ENCODE measurements at places on chromosomes 7 and 10. TPM values are rescaled to one million over a fixed set of nuclear protein-coding genes. Genes with fewer than 3 reads are reported as not detected.

NANOS1 gene
- 34.0 TPM for total RNA-seq

HGF gene
- not detected for total RNA-seq

MKLN1 gene
- total RNA-seq = 36.7 TPM

INTS15 gene
- total RNA-seq = 36.9 TPM

GPR22 gene
- total RNA-seq = not detected

TAS2R39 gene
- total RNA-seq = not detected

FBH1 gene
- 65.0 TPM for total RNA-seq

CFTR gene
- not detected for total RNA-seq

CTAGE4 gene
- total RNA-seq = 0.17 TPM

ANKRD7 gene
- total RNA-seq = not detected

DNAJC2 gene
- 19.2 TPM for total RNA-seq

RARRES2 gene
- 0.86 TPM for total RNA-seq

ICA1 gene
- total RNA-seq = 9.8 TPM

MAPK8 gene
- total RNA-seq = 317 TPM

CALY gene
- 19.8 TPM for total RNA-seq

ZP3 gene
- total RNA-seq = 3.4 TPM

NAT16 gene
- 2.4 TPM for total RNA-seq

SKIDA1 gene
- 1.3 TPM for total RNA-seq

SLC39A12 gene
- not detected for total RNA-seq

HOGA1 gene
- not detected for total RNA-seq

AKR1C3 gene
- 0.49 TPM for total RNA-seq

CHST15 gene
- 2.4 TPM for total RNA-seq

P4HA1 gene
- total RNA-seq = 3.5 TPM

OR6B1 gene
- not detected for total RNA-seq

MEOX2 gene
- total RNA-seq = 0.39 TPM

CRYGN gene
- total RNA-seq = not detected

ANXA7 gene
- total RNA-seq = 35.9 TPM

DDX21 gene
- 39.9 TPM for total RNA-seq

HILPDA gene
- total RNA-seq = 24.9 TPM

NFKB2 gene
- 7.5 TPM for total RNA-seq

SLC37A3 gene
- total RNA-seq = 84.5 TPM

BTBD16 gene
- total RNA-seq = 0.98 TPM

CDCA7L gene
- total RNA-seq = 6.1 TPM

SYNPO2L gene
- 0.42 TPM for total RNA-seq

DUSP5 gene
- total RNA-seq = 2.4 TPM

LEP gene
- total RNA-seq = not detected

FUOM gene
- total RNA-seq = 13.0 TPM

C10orf67 gene
- total RNA-seq = not detected

COL26A1 gene
- 66.2 TPM for total RNA-seq

TSPAN12 gene
- total RNA-seq = 6.0 TPM

PIP gene
- total RNA-seq = not detected

PIK3AP1 gene
- total RNA-seq = 0.49 TPM

CYP26C1 gene
- total RNA-seq = 0.10 TPM

EPDR1 gene
- 10.3 TPM for total RNA-seq

LIPF gene
- total RNA-seq = not detected

AGK gene
- 26.1 TPM for total RNA-seq

CDK5 gene
- 52.9 TPM for total RNA-seq

TLX1 gene
- 14.3 TPM for total RNA-seq

SRRM3 gene
- total RNA-seq = 154 TPM

CPED1 gene
- not detected for total RNA-seq

OR2A7 gene
- total RNA-seq = 0.22 TPM

GNGT1 gene
- not detected for total RNA-seq

ADGRA1 gene
- total RNA-seq = 9.1 TPM

ACTR3C gene
- total RNA-seq = not detected

PRXL2A gene
- total RNA-seq = 164 TPM

SCART1 gene
- total RNA-seq = 3.8 TPM

SFR1 gene
- total RNA-seq = 4.7 TPM

ACSL5 gene
- total RNA-seq = not detected

PARP12 gene
- 0.15 TPM for total RNA-seq

AEBP1 gene
- 35.4 TPM for total RNA-seq
